ENCODE measurements at places on chromosomes 3 and 15. TPM values are rescaled to one million over a fixed set of nuclear protein-coding genes. Genes with fewer than 3 reads are reported as not detected.

Gene GRK7
- not detected for total RNA-seq

Gene SHC4
- 0.74 TPM for total RNA-seq

Gene MYZAP
- 0.91 TPM for total RNA-seq

Gene CHRNA7
- total RNA-seq = 5.0 TPM

Gene PARP9
- total RNA-seq = 5.1 TPM

Gene IVD
- total RNA-seq = 10.7 TPM

Gene IL12A
- 1.1 TPM for total RNA-seq

Gene TRIM42
- not detected for total RNA-seq

Gene MAP1A
- 0.57 TPM for total RNA-seq

Gene RBPMS2
- 8.3 TPM for total RNA-seq

Gene ADIPOQ
- total RNA-seq = not detected

Gene CLDN16
- not detected for total RNA-seq

Gene PLXNA1
- 26.7 TPM for total RNA-seq

Gene GABRA5
- total RNA-seq = 102 TPM

Gene PP2D1
- total RNA-seq = not detected

Gene SEMA3B
- total RNA-seq = 8.8 TPM

Gene UBE2E2
- 42.8 TPM for total RNA-seq

Gene GOLGA8G
- total RNA-seq = not detected

Gene CPA3
- total RNA-seq = not detected

Gene SCN5A
- 0.38 TPM for total RNA-seq

Gene LMAN1L
- not detected for total RNA-seq

Gene ARGFX
- not detected for total RNA-seq

Gene LRTM1
- not detected for total RNA-seq

Gene GNAT1
- not detected for total RNA-seq

Gene C3orf22
- total RNA-seq = not detected

Gene EXD1
- not detected for total RNA-seq

Gene DUOXA2
- total RNA-seq = not detected

Gene COL8A1
- total RNA-seq = not detected

Gene CCR9
- not detected for total RNA-seq

Gene IMPG2
- not detected for total RNA-seq

Gene HAUS2
- total RNA-seq = 21.0 TPM

Gene XCR1
- total RNA-seq = not detected

Gene GRAMD2A
- total RNA-seq = 0.12 TPM

Gene RGMA
- total RNA-seq = 0.56 TPM

Gene POPDC2
- total RNA-seq = 0.22 TPM

Gene BLM
- 15.2 TPM for total RNA-seq

Gene RFTN1
- total RNA-seq = 3.1 TPM

Gene TGM5
- not detected for total RNA-seq

Gene FAM3D
- total RNA-seq = not detected

Gene SCAANT1
- total RNA-seq = not detected

Gene GOLGA6L10
- 0.78 TPM for total RNA-seq

Gene CLK3
- 35.8 TPM for total RNA-seq

Gene GOLGA8S
- 0.18 TPM for total RNA-seq

Gene MYH15
- 0.14 TPM for total RNA-seq

Gene ZKSCAN7
- total RNA-seq = not detected

Gene BCHE
- total RNA-seq = 1.1 TPM

Gene DNASE1L3
- not detected for total RNA-seq

Gene PAQR5
- 97.0 TPM for total RNA-seq

Gene MRAS
- total RNA-seq = 10.5 TPM

Measured in A549 treated with Mapracorat at 1 μM for 4 hours (cell line).